ENCODE measurements at places on chromosomes 5 and 9. TPM values are rescaled to one million over a fixed set of nuclear protein-coding genes. Genes with fewer than 3 reads are reported as not detected.

GRCh38 chr9:125745018-125745417 lies 2.2 kb upstream of the PBX3 start:
- DNase-seq: no peak

GRCh38 chr5:55742778-55743177 lies 4.9 kb downstream of the DDX4 start:
- no peak for DNase-seq

DNA sequence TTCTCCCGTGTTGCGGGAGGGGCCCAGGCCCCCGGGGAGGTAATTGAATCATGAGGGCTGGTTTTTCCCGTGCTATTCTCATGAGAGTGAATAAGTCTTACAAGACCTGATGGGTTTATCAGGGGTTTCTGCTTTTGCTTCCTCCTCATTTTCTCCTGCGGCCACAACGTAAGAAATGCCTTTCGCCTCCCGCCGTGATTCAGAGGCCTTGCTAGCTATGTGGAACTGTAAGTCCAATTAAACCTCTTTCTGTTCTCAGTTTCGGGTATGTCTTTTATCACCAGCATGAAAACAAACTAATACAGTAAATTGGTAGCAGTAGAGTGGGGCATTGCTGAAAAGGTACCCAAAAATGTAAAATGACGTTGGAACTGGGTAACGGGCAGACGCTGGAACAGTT lies 1035.1 kb downstream of the DTWD2 start:
- no peak for DNase-seq

DNA sequence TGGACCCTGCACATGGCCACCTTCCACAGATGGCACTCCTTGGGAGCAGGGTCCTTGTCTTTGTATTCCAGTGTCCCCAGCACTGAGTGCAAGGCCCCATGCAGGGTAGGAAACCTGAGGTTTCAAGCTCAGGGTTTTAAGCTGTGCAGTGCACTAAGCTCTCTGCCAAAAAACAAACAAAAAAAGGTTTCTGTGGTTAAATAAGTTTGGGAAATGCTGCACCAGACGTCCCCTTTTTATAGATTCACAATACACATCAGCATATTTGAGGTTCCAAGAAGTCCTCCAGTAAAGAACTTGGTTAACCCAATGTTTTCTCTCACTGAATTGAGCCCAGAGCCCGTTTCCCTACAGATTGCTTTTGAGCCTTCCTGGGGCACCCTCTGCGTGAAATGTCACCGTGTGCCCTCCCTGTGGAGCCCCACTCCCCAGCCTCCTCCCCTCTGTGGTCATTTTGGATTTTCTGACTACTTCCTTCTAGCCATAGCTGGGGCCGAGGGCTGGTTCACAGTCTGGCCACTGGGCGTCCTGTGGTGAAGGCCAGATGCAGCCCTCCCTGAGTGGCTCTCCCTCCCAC lies 17.1 kb downstream of the DELE1 start:
- DNase-seq: no peak

DNA sequence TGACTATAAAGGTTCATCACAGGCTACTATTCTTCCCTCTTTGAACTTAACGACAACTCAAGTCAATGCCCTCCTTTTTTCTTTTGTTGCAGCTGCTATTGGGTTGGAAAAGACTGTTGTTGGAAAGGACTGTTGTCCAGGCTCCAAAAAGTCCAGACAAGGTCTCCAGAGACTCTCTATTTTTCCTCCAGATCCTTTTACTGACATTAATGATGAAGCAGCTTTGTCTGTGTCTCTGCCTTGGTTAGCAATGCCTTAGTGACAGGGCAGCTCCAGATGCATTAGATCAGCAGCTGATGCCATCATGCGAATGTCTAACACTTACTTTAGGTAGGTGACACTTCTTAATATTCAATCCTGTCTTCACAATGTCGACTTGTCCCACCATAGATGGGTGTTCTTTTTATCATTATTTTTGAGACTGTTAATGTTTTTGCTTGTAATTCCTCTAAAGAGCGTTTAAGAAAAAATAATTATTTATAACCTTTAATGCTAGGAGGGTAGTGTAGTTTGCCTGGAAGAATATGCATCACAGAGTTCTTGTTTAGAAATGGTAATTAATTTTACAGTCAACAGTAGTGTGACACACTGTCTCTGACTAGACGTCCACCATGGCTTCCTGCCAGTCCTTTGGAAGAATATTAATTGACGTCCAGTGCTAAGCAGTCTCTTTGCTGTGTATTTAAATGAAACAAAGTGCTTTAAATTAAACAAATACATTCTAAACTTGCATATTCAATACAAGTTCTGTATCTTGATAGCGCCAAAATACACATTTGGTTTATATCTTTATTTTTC lies 492.2 kb downstream of the NR2F1-AS1 start:
- peak; percentile 34 for DNase-seq

GRCh38 chr5:180375955-180376354 lies 22.8 kb upstream of the GFPT2 start:
- no peak for DNase-seq

GRCh38 chr5:132458651-132459030 lies 31.9 kb downstream of the IRF1 start:
- no peak for DNase-seq

DNA sequence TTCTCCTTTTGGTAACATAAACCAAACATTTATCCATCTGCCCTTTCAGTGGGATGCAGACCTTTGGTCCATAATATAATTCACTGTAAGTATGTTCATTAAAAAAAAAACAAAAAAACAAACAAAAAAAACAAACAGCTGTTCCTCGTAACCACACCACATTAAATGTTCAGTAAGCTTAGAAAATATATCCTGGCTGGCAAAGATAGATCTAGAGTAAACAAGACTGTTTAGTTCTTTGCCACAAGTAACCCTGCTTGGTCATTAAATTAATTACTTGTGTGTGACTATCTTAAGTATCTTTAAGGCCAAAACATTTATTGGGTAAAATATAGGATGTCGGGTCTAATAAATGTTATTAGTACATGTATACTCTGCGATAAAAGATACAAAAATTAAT lies 1717.1 kb downstream of the EFNA5 start:
- no peak for DNase-seq

DNA sequence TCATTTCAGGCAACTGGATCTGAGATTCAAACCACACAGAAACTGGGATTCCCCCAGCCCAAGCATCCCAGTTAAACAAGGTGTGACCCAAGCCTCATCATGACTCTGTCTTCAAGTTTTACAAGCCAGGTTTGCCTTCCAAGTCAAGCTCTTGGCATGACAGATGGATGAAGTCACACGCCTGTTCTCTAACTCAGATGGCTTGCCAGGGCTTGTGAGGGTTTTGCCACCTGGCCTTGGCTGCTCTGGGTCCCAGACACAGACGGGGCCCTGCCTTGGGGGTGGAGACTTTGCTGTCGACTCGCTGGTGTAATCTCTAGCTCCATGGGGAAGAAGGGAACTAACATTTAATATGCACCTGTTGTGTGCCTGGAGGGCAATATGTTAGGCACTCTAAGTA lies 95.8 kb upstream of the RARS1 start:
- no peak for DNase-seq

DNA sequence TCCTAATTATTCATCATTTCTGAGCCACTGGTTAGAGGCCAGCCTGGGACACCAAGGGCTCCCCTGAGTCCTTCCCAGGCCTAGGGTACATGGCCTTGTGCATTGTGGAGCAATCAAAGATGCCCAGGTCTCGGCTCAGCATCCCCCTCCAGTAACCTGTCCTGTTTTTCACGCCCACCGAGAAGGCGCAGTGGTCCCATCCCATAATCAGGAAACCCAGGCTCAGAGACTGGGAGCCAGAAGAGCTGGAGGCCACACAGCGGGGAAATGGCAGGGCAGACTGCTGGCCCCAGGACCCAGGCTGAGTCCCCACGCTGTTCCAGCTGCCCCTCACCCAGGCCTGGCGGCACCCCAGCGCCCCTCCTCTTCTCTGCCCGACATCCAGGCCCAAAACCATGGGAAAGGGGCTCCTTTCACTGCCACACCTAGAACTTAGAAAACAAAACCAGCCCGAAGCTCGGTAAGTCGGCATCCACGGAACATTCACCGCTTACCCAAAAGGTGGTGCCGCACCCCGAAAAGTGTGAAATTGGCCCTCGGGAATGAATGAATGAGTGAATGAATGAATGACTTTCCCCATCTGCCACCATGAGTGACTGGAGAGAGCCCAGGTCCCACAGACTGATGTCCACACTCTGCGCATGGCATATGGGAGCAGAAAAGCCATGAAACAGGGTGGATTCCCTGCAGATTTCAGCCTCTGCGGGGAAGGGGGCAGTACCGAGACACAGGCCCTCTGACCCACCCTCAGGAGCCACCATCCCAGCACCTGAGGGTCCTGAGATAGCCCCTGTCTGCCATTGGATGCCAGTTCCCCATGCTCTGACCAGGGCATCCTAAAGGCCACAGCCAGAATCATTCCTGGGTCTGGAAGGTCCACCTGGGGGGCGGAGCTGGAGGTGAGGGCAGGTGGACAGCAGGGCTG lies 132.5 kb downstream of the OLFM1 start:
- peak; percentile 3 for DNase-seq

DNA sequence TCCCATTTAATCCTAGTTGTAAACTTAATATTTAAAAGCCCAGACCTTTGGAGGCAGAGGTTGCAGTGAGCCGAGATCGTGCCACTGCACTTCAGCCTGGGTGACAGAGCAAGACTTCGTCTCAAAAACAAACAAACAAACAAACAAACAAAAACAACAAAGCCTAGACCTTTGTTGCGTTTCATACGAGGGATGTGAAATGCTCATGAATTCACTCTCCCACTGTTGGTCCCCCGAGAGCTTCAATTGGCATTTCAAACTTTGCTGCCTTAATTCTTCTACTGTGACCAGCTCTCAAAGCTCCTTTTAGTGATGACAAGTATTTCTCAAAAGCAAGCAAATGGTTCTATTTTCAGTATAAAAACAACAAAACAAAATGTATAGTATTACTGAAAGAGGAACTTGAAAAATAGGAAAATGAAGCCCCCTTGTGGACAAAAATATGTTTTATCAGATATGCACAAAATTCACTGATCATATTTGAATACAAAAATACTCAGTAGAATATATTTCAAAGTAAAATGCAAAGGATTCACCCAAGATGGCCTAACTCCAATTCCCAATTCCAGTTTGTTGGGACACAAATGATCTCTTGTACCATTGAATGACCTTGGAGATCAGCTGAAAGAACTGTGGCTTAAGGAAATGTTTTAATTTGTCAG lies 140.4 kb downstream of the ESM1 start:
- no peak for DNase-seq

DNA sequence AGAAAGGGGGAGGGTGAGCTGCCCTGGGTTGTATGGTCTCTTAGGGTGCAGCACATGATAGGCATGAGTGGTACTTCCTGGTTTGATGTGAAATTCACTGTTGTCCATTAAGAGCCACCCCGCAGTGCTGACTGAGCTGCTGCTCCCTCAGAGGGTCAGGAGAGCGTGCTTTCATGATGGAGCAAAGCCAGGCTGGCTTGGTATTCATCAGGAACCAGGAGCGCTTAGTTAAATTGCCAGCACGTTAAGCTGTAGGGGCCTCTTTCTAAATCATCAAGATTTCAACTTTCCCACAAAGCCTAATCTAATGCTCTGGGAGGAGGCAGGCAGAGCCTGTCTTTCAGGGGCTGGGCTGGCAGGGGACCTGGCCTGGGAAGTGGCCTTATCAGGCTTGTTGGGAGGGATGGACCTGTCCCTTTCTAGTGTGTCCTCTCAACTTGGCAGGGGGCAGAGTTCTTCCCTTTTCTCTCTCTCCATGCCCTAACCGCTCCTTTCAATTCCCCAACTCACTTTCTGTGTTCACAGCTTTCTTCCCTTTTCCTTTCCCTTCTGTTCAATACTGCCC lies 7.9 kb downstream of the CYSTM1 start:
- no peak for DNase-seq

DNA sequence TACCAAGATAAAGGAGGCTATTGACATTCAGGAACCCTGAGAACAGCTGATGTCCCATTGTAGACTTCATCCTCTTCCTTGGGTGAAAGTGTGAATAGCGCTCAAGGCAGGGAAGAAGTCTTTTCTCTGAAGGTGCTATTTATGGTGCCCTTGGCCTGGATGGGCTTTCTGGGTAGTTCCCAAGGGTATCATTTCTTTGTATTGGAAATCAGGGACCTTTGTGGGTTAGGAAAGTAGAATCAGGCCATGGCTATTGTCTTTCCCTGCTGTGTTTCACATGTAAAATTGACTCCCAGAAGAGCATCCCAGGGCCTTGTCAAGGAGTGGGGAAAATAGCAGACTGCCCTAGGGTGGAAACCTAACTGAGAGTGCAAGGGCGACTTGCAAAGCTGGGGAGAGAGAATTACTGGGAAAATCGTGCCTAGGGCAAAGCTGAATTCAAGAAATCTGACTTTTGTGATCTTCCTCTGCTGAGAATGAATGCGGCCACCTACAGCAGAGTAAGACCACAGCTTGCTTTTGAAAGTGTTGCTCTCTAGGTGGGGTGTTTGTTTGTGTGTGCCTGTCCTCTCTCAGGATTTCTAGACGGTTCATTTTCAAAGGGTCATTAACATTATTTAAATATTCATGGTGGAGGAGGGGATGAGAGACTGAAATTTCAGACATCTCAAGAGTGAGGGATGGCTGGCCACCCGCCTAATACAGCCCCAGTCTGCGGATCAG lies 160.6 kb downstream of the C9orf152 start:
- no peak for DNase-seq

CAVIN4 gene
- 85.9 TPM for total RNA-seq

NR6A1 gene
- total RNA-seq: 2.0 TPM

PRXL2C gene
- 30.0 TPM for total RNA-seq

PDE8B gene
- total RNA-seq: 0.41 TPM

PCDHA4 gene
- 0.15 TPM for total RNA-seq

PTPRD gene
- 9.9 TPM for total RNA-seq

FCN2 gene
- total RNA-seq: not detected

MAP1B gene
- total RNA-seq: 154 TPM

SLC25A2 gene
- not detected for total RNA-seq

PRDM12 gene
- total RNA-seq: not detected

Data from heart right ventricle (tissue), 16 donors.